Panc1 (cell line): ENCODE measurements at places on chromosomes 6 and 20. TPM values are rescaled to one million over a fixed set of nuclear protein-coding genes. Genes with fewer than 3 reads are reported as not detected.
A peak's percentile ranks its signal among the peaks of the same experiment; 100 is the strongest.

DNA sequence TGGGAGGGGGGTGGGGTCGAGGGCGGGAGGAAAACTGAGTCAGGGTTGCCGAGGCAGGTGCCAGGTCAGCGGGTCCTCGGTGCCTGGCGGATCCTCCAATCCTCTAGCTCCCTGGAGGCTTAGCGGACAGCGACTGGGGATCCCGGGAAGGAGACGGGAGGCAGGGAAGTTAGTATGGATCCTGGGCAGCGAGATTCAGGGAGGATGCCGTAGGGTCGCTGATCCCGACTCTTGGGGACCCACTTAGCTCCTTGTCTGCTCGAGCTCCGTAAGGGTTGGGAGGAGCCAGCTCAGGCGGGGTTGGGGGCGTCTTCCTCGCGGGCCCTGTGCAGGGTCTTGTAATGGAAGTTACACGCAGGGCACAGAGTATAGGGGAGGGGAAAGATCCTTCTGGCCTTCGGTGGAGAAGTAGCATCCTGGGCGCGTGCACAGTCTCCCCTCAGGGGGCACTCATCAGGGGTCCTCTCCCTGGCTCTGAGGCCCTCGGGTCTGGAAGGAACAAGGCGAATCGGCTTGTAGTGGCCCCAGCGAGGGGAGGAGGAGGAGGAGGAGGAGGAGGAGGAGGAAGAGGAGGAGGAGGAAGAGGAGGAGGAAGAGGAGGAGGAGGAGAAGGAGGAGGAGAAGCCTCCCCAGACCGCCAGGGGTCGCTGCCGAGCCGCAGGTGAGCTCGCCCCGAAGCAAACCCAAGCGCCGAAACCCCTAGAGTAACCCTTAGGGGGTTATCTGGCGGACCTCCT lies 6.4 kb upstream of the SLC12A5 start:
- H3K4me3 ChIP-seq = peak overlapping the region; percentile 48
- no peaks in the 10 kb centered on the region for H3K36me3 ChIP-seq
- H3K27me3 ChIP-seq = 0 out of 2 replicates have a peak, but pooled peaks cover 2% of the 10 kb centered on the region
- DNase-seq = no peak
- no peaks in the 10 kb centered on the region for H3K4me1 ChIP-seq

DNA sequence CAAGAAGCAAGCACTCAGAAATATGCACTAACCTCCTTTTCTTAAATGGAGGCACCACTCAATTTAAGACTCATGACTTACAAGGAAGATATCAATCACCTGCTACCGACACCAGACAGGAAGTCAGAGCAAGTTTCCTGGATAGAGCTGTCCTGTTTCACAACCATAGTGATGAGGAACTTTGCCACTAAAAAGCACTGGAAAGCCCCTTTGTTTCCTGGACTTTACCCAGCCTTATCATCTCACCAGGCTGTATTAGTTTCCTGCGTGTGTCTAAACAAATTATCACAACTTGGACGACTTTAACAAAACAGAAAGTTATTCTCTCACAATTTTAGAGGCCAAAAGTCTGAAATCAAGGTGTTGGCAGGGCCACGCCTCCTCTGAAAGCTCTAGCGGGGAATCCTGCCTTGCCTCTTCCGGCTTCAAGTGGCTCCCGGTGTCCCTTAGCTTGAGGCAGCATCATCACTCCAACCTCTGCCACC lies 253.8 kb upstream of the STXBP5 start:
- peaks cover 6% of the 10 kb centered on the region; the same call in 1 of the 2 replicates for H3K4me1 ChIP-seq
- no peaks in the 10 kb centered on the region for H3K27me3 ChIP-seq
- DNase-seq = no peak

GRCh38 chr6:139370283-139370998 lies 4.0 kb downstream of the CITED2 start:
- peaks cover 41% of the 10 kb centered on the region for H3K4me1 ChIP-seq
- peaks cover 14% of the 10 kb centered on the region for H3K36me3 ChIP-seq
- DNase-seq = no peak
- H3K4me3 ChIP-seq = peak overlapping the region; percentile 19
- no peaks in the 10 kb centered on the region for H3K27me3 ChIP-seq
- H3K27ac ChIP-seq = peak overlapping the region; percentile 95

DNA sequence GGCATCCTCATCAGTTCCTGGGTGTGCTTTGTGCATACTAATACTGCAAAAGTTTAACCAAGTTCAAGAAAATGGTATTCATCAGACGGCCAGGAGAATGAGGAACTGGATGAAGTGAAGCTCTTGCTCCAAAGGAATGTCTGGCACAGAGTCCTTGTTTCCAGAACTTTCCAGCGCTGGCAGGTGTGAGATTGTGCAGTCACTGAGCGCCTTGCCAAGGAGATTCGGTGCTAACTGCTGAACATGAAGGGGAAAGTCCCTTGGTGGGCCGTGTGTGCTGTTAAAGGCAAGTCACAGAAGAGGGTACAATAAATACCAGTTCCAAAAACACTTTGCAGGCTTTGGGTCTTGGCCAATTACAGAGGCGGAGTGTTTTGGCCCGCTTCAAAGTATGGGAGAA lies 262.3 kb upstream of the SOX4 start:
- no peak for DNase-seq
- no peaks in the 10 kb centered on the region; the same call in 1 of the 2 replicates for H3K4me1 ChIP-seq
- H3K27ac ChIP-seq = no peak overlapping the region
- H3K4me3 ChIP-seq = no peak overlapping the region
- H3K27me3 ChIP-seq = no peaks in the 10 kb centered on the region

DNA sequence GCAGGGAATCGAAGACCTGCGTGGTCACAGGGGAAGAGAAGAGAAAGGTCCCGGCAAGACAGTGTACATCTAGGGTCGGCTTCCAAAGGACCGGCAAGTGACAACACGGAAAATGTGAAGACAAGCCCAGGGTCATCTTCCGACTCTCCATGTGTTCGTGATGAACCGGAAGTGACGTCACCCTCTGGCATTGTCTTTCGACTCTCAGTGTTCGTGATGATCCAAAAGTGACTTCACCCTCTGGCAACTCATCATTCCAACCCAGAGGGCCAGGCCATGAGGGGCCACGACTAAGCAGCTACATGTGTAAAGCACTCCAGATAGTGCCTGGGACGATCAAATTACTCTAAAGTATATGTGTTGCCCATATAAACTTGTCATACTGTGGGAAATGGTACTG lies 290.8 kb downstream of the THBS2 start:
- no peak overlapping the region for H3K27ac ChIP-seq
- H3K4me3 ChIP-seq = no peak overlapping the region
- H3K27me3 ChIP-seq = no peaks in the 10 kb centered on the region

COL12A1 gene
- total RNA-seq = 10.4 TPM

C6orf52 gene
- total RNA-seq = 6.5 TPM

PPP1R16B gene
- 0.92 TPM for total RNA-seq

TEAD3 gene
- total RNA-seq = 10.7 TPM

NEU1 gene
- 111 TPM for total RNA-seq
